HFFc6 (cell line): ENCODE measurements at places on chromosomes 6 and 20. TPM values are rescaled to one million over a fixed set of nuclear protein-coding genes. Genes with fewer than 3 reads are reported as not detected.

GPR31 gene
- not detected in 3 replicates for total RNA-seq

SULF2 gene
- total RNA-seq, result 0.32 to 1.3 TPM (median 0.46 TPM) in 3 replicates

ME1 gene
- total RNA-seq, result 24.6 to 35.2 TPM (median 27.3 TPM) in 3 replicates

TPD52L1 gene
- total RNA-seq, result 11.1 to 29.6 TPM (median 16.0 TPM) in 3 replicates

TLDC2 gene
- 0.37 TPM in 1 of 2 replicates, not detected in the other for total RNA-seq

TP53TG5 gene
- total RNA-seq, result not detected in 3 replicates

FAM83C gene
- not detected in 3 replicates for total RNA-seq

KCNQ5 gene
- total RNA-seq, result 19.9 to 35.5 TPM (median 24.5 TPM) in 3 replicates

PLCG1 gene
- total RNA-seq, result 44.4 and 49.7 TPM in 2 replicates

FLRT3 gene
- 0.05 TPM in 1 of 3 replicates, not detected in the others for total RNA-seq

PTCRA gene
- total RNA-seq, result not detected in 3 replicates

OR2H2 gene
- total RNA-seq, result not detected in 3 replicates

RNF144B gene
- total RNA-seq, result 0.79 to 4.8 TPM (median 4.0 TPM) in 3 replicates

TFAP2C gene
- 1.6 to 3.8 TPM (median 3.3 TPM) in 3 replicates for total RNA-seq
